ENCODE measurements at places on chromosomes 7 and 10.
A peak's percentile ranks its signal among the peaks of the same experiment; 100 is the strongest.

GRCh38 chr10:122182308-122182707 lies 88.8 kb upstream of the BTBD16 start:
- no peak for DNase-seq

DNA sequence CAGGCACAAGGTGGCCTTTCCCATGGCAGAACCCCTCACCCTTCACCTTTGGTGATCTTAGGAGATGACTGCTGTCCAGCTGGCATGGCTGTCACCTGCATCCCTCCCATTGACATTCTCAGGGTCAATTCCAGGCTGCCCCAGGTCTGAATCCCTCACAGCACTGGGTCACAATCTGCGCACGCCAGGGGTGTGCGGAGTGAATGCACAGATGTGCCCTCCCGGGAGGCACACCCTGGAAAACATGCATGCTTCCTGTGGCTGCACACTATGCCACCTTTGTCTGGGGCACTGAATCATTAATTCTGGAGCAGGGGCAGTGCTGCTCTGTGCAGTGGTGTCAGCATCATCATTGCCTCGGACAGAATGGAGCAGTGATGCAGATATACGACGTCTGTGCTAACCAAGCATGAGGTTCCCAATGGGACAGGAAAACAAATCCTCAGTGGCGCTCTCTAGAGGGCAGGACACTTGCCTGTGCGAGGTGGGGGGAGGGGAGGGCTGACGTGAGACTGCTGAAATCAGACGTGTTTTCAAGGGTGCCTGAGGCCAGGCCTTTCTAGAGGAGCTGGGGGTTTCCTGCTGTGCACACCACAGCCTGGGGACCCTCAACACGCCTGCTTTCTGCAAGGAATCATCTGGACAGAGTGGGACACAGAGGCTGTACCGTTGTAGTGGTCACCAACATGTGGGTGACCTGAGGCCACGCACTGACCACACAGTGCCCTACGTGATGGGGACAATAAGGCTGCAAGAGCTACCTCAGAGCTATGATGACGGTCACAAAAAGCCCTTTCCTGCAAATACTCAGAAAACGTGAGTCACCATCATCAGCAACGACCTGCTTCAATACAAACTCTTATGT lies 77.9 kb downstream of the HIPK2 start:
- no peak for DNase-seq

- no peak for DNase-seq
These were observed 88.4 kb upstream of the SLC25A13 start for GRCh38 chr7:96410126-96410839.

DNA sequence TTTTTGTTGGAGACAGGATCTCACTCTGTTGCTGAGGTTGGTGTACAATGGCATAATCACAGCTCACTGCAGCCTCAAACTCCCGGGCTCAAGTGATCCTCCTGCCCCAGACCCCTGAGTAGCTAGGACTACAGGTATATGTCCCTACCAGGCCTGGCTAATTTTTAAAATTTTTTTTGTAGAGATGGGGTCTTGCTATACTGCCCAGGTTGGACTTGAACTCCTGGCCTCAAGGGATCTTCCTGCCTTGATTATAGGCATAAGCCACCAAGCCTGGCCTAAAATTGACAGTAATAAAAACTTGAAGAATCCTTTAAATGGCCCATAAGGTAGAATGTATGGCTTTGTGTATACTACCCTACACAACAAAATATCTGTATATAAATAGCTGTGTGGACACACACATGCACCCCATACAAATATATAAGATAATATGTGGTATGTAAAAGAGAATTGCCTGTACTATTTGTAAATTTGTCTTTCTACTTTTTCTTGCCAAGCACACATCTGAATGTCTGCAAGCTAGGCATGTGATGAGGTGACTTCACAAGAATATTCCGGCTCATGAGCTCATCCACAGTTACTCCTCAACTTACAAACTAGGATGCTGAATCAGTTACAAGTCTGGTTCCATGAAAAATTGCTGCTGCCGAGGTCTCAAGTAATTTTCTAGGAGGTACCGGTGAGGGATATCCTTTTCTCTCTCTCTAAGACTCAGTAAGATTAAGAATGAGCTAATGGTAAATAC lies 26.6 kb downstream of the POLR3A start:
- no peak for DNase-seq

- DNase-seq, result no peak
These were observed 104.7 kb downstream of the FGFR2 start for GRCh38 chr10:121493521-121493920.

GRCh38 chr7:25852939-25853271 lies 299.1 kb upstream of the NFE2L3 start:
- no peak for DNase-seq

GRCh38 chr7:45595809-45596664 lies 21.9 kb downstream of the ADCY1 start:
- no peak for DNase-seq

DNA sequence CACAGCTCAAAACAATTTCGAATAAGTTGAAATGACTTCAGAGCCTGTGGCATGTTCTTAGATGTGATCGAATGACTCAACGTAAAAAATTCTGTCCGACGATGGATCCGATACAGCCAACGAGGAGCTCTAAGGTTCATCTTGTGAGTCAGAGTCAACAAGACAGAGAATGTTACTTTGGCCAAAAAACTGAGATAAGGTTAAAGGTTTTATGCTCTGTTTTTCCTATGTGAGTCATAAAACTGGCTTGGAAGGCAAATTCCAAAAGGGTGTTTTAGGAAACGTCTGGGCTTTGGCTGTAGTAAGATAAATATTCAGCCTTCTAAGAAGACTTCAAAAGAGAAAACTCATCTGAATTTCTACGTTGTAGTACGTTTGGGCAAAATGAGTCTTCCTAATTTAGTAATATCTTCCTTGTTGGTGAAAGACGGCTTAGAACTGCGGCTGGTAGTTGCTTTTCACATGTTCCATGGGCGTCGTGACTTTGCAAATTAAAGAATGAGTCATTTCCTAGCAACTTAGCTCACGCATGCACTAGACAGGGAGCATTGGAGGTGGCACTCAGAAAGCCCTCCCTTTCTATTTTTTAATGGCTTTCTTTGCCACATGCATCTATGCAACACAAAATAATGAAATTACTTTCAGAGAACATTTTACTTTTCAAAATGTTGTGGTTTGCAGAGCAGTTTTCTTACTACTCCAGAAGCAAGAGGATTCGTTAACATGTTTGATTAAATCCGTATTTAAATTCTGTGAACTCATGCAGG lies 28.2 kb downstream of the PFKP start:
- no peak for DNase-seq

GRCh38 chr7:1248143-1248915 lies 15.7 kb downstream of the UNCX start:
- DNase-seq, result no peak

DNA sequence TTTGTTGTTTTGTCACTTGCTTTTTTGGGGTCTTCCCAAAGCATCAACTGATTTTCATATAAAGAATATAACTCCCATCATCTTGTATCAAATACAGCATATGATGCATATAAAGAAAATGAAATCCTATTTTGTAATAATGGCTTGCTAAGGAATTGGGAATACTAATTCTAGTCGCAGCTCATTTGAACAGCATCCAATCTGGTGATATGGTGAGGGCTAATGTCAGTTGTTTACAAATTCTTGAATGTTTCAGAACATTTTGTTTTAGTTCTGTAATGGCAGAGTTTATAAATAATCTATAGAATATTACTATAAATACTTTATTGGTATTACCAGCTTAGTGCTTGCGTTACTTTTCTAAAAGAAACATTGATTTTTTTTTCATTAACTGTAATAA lies 8.9 kb downstream of the PALS2 start:
- DNase-seq, result no peak

GRCh38 chr7:51142741-51143385 lies 173.7 kb downstream of the COBL start:
- no peak for DNase-seq

GRCh38 chr7:11300241-11300640 lies 326.6 kb downstream of the PHF14 start:
- DNase-seq, result no peak

DNA sequence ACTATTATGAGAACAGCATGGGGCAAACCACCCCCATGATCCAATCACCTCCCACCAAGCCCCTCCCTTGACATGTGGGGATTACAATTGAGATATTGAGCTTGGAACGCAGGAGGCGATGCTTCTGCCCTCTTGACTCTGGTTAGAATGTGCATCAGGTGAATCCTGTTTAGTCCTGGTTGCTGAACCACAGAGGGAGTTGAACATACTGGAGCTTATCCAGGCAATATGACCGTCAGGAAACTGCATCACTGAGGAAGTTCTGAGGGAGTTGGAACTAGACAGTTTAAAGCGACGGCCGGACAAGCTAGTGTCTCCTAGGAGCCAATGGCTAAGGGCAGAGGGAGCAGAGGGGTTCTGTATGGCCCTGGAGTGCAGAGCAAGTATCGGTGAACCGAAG lies 31.8 kb upstream of the GARS1 start:
- DNase-seq, result no peak

DNA sequence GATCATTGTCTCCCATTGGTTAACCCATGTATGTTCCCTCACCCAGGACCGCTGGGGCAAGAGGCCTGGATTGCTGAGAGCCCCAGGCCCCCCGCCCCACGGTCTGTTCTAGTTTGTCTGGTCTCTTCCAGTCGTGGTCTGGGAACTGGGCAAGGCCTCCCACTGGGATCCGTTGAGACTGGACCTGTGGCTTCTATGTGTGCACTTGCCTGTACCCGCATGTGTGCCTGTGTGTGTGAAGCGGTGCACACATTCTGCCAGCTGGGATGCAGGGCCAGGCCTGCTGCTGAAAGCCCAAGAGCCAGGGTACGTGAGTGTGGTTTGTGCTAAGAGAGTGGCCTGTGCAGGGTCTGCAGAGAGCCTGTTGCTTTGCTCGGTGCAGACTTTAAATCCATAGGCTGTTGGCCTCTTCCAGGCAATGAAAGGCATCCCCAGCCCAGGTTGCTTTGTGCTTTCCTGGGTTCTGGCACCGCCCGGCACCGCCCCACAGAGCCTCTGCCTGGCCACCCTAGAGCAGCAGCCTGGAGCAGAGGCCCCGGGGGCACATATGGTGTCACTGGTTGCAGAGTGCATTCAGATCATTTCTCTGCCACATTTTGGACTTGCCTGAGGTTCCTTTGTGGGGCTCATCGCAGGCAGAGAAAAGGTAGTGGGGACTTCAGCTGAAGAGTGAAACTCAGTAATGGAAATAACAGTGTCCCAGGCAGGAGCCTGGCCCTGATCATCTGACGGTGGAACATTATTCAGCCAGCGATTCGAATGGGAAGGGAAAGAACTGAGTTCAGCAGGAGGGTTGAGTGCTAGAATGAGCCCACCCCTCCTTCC lies 215.5 kb downstream of the GLRX3 start:
- DNase-seq, result no peak

DNA sequence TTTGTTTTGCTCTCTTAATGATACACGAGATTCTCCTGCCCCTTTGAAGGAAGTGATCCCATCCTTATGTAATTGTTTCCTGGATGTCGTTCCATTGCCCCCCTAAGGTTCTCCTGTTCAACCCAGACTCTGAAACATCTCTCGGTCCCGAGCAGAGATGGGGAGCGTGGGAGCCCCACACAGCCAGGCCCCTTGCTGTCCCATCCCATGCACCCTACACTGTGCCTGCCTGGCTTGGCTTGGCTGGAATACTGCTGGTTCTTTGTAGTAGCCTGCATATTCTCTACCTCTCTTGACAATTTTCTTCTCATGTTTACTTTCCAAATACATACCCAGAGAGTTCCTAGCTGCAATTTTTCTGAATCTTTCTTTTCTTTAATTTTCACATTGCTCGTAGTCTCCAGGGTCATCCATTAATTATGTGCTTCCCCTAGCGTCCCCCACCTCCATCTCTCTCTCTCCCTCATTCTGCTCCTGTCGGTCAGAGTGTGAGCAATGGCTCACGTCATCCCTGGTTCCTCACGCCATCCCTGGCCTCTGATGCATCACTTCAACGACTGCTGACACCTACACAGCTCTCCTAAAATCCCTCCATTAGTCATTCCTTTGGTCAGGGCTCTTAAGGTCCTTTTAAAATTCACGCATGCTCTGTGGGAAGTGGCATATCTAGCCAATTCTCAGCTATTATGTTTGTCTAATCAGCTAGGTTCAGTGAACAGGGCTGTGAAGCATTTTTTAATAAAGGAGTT lies 32.5 kb upstream of the GPR158 start:
- no peak for DNase-seq

- no peak for DNase-seq
These were observed 273.4 kb downstream of the PRPF18 start for GRCh38 chr10:13859979-13860654.

DNA sequence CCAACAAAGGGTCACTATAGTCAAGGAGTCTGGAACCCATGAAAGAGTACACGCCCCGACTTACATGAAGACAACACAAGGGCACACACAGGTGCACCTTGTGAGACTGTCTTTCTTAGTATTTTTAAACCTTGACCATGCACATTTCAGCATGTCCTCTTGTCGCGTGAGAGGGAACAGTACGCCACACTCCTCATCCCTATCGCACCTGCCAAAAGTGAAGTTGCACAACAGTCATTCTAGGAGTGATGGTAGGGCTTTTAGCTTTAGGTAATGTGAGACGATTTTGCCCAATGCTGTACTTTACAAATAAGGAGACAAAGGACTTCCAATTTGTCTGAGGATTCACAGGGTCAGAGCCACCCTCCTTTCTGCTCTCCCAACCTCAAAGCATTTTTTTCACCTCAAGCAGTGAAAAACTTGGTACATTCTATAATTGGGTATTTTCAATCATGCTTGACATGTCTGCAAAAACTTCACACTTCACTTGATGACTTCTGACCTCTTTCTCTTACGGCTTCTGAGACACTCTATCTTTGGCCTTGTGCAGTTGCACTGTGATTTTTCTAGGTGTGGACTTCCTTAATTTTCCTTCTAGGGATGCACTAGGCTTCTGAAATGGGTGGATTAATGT lies 173.9 kb upstream of the GRB10 start:
- DNase-seq, result no peak

GRCh38 chr10:61998937-61999336 lies 97.4 kb downstream of the ARID5B start:
- DNase-seq, result no peak

- peak; percentile 53 for DNase-seq
These were observed 1.3 kb downstream of the TBC1D12 start for GRCh38 chr10:94403380-94404213.

GRCh38 chr7:76424413-76425111 lies at the start of gene ZP3:
TSS of gene ZP3 (plus strand) at chr7:76424950. CDS start at chr7:76424965, 15 bp downstream.
- no peak for DNase-seq

Measured in HAP-1 (cell line).